Small intestine (tissue), 16 donors: ENCODE measurements at places on chromosomes 4 and X. TPM values are rescaled to one million over a fixed set of nuclear protein-coding genes. Genes with fewer than 3 reads are reported as not detected.

Gene MAGEA11
- polyA plus RNA-seq: not detected

Gene PDHA1
- 249 TPM for polyA plus RNA-seq

Gene SPOCK3
- not detected for polyA plus RNA-seq

Gene PRRG3
- polyA plus RNA-seq: 0.69 TPM

Gene SPANXC
- polyA plus RNA-seq: not detected

Gene NUDT10
- polyA plus RNA-seq: not detected

Gene HS6ST2
- polyA plus RNA-seq: not detected

Gene RTL3
- polyA plus RNA-seq: not detected

Gene EDA2R
- not detected for polyA plus RNA-seq

Gene SLC2A9
- polyA plus RNA-seq: 7.4 TPM

Gene TMEM156
- 1.4 TPM for polyA plus RNA-seq

Gene IL15
- polyA plus RNA-seq: 4.6 TPM

Gene NWD2
- not detected for polyA plus RNA-seq

Gene ITM2A
- 41.4 TPM for polyA plus RNA-seq

Gene FAM9C
- not detected for polyA plus RNA-seq

Gene MAP7D2
- 2.0 TPM for polyA plus RNA-seq

Gene FOXP3
- not detected for polyA plus RNA-seq

Gene GAGE12E
- polyA plus RNA-seq: not detected

Gene PFKFB1
- not detected for polyA plus RNA-seq

Gene H2AZ1
- polyA plus RNA-seq: 226 TPM

Gene CT45A1
- polyA plus RNA-seq: not detected

Gene DBET
- polyA plus RNA-seq: not detected

Gene CFAP99
- polyA plus RNA-seq: not detected

Gene ZFP92
- polyA plus RNA-seq: 0.42 TPM

Gene GPR34
- polyA plus RNA-seq: 8.6 TPM

Gene COL4A5
- 16.6 TPM for polyA plus RNA-seq

Gene ASB12
- 0.53 TPM for polyA plus RNA-seq
